ENCODE measurements at places on chromosomes 16 and 17.

DNA sequence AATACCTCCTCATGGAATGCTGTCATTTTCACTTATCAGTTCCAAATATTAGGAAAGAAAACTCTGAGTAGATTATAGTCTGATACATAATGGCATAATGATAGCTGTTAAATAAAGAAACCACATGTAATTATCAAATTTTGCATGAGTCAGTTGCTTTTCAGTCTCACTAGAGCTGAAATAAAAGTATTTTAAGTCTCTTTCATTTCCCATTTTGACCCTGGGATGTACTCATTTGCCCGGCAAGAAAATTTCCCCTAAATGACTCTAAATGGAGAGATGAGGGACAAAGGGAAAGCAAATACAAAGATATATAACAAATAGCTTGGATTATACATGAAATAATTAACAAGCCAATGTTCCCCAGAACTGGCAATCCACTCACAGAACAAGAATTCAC, 47.9 kb upstream of the CPHXL start:
- no peak for DNase-seq

DNA sequence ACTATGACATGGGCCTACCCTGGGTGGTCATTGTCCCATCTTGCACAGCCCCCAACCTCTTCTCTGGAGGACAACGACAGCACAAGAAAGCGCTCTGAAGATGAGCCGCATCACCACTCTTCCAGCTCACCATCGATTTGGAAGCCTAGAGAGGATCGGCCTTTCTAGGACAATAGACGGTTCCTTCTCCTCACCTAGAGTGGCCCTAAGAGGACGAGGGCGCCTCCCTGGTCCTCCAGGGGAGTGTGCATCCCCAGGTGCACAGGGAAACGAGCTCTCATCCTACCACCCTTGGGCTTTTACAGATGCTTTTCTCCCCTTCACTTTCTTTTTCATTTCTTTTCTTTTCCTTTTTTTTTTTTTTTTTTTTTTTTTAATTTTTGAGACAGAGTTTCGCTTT, 20.3 kb upstream of the SLC52A1 start:
- no peak for DNase-seq

- DNase-seq = no peak
Measured at GRCh38 chr16:76464955-76465620, 187.9 kb downstream of the CNTNAP4 start.

GRCh38 chr17:16971458-16972338, at the start of gene TNFRSF13B:
TNFRSF13B (minus strand) TSS chr17:16972118; CDS start chr17:16972075, 43 bp downstream.
- no peak for DNase-seq

DNA sequence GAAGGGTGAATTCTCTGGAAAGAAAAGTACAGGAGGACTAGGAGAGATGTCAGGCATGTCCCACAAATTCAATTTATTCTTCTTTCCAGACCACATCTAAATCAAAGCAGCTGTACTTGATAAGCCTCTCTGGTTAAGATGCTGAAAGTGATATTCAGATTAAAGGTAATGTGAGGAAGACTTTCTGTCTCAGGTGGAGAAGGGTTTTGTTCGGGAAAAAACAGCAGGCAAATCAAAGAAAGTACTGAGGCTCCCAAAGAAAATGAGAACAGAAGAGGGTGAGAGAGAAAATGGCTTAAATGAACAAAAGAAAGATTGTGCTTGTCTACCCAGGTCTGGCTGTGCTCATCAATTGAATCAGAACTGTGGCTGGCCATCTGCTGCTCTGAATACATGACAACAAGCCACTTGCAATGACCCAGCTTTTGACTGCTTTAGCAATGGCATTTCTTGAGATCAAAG, 55.6 kb downstream of the MMD start:
- no peak for DNase-seq

DNA sequence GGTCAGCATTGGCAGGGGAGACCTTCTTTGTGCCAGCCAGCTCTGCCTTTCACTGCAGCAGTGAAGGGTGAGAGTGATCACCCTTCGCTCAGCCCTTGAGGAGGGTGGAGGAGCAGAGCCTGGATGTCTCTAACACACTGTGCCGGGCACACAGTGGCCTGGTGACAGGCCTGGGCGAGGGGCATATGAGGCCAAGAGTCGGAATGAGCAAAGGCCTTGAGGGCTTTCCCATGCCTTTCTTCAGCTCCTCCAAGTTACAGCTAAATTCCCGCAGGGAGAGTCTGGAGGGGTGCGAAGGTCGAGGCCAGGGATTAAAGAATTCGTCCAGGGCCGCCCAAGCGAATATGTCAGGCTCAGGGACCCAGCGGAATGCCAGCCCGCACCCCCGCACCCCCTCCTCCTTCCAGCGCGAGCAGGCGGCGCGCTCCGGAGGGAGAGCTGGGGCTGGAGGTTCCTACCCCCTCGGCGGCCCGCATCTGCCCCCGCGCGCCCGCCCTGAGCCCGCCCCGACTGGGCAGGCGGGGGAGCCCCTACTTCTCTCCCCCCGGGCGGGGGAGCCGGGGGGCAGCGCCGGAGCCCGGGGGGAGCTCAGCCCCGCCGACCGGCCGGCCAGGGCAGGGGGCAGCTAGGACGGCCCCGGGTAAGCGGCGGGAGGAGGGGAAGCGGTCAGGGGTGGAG, at the start of gene RASL10B:
RASL10B (plus strand) TSS at position 401 of the 678 bp plus-strand sequence. CDS start 3,546 bp downstream, outside the sequence.
- peak; percentile 92 for DNase-seq

- peak; percentile 39 for DNase-seq
Measured at GRCh38 chr17:83029571-83029970, 49.8 kb upstream of the METRNL start.

- no peak for DNase-seq
Measured at GRCh38 chr17:33240362-33240761, 52.7 kb downstream of the ASIC2 start.

GRCh38 chr16:24114876-24115275, 141.3 kb upstream of the CACNG3 start:
- DNase-seq = no peak

DNA sequence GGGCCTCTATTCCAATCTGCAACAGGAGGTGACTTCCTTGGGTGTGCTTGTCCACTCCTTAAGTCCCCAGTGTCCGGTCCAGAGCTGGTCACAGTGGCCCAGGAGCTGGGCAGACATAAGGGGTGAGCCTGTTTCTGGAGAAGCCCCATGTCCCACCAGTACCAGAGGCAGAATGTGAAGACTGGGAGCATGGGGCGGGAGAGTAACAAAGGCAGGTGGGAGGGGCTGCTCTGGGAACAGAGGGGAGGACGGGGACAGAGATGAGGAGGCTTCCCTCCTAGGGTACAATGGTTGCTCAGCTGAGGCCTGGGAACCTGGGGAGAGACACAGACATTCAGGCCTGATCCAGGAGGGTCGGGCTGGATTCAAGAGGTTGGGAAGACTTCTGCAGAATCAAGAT, 323.3 kb upstream of the TNRC6C start:
- DNase-seq = peak; percentile 59

GRCh38 chr17:71033336-71033735, 864.0 kb downstream of the KCNJ2 start:
- DNase-seq = no peak

DNA sequence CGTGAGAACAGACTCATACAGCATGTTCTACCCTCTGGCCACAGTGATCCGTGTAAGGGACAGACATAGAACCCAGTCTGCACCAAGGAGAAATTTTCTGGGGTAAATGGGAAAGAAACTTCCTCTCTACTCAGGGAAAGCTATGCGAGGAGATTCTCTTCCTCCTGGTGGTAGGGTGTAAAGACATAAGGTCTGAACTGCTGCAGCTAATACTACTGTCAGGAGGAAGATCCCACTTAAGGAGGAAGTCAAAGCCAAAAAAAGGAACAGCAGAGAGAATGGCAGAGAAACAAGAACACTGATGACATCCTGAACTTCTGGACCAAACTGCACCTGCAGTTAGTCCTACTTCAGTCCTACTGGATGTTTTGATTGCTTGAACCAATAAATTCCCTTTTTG, 7.1 kb upstream of the TM4SF5 start:
- DNase-seq = no peak

DNA sequence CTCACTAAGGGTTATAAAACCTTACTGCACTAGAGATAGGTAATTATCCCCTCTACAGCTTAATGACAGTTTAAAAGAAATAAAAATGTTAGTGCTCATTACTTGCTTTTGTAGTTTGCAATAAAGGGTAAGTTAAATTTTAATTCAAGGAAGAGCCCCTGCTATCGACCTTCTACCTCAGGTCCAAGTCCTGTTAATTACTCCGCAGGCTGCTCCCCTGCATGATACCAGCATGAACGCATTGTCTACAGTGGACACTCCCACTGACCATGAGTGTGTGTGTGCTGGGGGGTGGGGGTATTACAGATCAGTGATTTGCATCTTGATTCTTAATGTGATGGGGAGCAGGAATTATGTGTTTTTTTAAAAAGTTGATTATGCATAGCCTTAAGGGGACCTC, 103.1 kb downstream of the AATF start:
- DNase-seq = no peak

DNA sequence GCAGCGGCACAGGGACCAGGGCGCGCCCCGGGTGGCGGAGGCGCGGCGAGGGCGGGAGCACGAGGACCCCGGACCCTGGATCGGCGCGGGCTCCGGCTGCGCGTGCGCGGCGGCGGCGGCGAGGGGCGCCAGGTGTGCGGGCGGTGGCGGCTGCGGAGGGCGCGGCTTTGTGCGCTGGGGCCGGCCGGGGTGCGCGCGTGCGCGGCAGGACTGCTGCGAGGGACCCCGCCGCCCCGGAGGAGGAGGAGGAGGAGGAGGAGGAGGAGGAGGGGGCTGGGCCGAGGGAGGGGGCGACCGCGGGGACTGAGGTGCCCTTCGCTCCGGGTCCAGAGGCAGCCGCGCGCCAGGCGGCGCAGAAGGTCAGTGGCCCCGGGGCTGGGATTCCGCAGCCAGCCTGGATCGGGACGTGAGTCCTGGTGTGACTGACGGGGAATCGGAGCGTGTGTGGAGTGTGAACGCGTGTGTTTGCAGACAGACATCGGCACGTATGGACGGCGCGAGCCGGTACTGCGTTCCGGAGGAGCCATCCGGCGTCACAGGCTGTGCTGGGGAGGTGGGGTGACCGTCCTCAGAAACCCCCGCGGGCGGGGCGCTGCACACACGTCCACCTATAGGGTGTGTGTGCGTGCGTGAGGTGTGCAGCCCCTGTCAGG, 19.5 kb upstream of the RAP1GAP2 start:
- DNase-seq = peak; percentile 87

GRCh38 chr16:8098947-8099512, 491.3 kb downstream of the TMEM114 start:
- no peak for DNase-seq

GRCh38 chr17:82229698-82230608, 1.1 kb downstream of the SLC16A3 start:
- DNase-seq = peak; percentile 70

GRCh38 chr16:88830258-88830657, 18.5 kb upstream of the APRT start:
- no peak for DNase-seq

DNA sequence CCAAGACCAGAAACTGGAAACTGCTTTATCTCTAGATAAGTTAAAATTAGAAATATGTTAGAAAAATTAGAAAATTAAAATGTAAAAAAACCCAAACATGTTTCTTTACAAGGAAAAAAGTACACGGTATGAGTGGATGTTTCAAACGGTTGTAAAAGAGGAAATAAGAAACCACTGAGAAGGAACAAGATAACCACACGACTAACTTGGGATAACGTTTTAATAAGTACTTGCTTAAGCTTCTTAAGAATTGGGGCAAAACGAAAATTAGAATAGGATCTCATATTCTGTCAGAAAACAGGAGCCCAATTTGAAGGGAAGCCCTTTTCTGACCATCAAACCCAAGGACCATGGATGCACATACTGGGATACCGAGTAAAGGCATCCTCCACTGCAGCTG, 31.0 kb downstream of the MBTPS1 start:
- no peak for DNase-seq

GRCh38 chr17:40841246-40841645, 18.8 kb upstream of the KRT10 start:
- no peak for DNase-seq

DNA sequence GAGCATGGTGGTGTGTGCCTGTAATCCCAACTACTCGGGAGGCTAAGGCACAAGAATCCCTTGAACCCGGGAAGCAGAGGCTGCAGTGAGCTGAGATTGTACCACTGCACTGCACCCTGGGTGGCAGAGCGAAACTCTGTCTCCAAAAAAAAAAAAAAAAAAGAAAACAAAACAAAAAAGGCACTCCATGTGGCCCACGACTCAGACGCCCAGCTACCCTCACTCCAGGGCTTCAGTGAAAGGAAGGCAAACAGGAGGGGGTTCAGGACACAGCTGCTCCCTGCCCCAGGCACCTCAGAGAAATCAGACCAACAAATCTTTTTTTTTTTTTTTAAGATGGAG, 91.7 kb downstream of the LITAF start:
- DNase-seq = no peak

DNA sequence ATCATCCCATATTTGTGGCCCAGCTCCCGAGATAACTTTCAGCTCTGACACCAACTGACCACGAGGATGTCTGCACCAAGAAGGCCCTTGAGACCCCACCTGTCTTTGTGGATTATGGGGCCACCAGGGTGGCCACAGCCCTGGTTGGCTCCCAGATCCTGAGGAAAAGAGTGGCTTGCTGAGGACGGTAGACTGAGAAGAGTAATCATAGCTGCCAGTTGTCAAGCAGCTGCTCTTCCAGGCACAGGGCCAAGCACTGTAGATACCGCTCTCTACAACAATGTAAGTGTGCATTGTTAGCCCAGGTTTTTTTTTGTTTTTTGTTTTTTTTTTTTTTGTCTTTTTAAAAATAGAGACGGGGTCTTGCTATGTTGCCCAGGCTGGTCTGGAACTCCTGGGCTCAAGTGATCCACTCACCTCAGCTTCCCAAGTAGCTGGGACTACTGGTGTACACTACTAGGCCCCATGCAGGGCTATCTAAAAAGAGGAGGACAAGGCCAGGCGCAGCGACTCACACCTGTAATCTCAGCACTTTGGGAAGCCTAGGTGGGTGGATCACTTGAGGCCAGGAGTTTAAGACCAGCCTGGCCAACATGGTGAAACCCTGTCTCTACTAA, 9.6 kb downstream of the ZNF205 start:
- DNase-seq = no peak

DNA sequence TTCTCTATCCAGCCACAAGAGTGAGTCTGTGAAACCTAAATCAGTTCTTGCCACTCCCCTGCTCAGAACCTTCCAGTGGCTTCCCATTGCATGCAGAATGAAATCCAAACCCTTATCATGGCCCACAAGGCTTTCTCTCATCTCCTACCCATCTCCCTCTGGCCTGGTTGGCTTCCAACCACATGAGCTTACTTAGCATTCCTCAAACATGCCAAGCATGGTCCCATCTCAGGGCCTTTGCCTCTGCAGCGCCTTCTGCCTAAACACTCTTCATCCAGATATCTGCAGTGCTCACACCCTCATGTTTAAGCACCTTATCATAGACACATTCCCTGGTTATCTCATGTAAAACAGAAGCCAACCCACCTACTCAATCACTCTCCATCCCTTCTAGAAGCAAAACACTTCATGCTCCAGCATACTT, 15.5 kb downstream of the TK2 start:
- DNase-seq = no peak

DNA sequence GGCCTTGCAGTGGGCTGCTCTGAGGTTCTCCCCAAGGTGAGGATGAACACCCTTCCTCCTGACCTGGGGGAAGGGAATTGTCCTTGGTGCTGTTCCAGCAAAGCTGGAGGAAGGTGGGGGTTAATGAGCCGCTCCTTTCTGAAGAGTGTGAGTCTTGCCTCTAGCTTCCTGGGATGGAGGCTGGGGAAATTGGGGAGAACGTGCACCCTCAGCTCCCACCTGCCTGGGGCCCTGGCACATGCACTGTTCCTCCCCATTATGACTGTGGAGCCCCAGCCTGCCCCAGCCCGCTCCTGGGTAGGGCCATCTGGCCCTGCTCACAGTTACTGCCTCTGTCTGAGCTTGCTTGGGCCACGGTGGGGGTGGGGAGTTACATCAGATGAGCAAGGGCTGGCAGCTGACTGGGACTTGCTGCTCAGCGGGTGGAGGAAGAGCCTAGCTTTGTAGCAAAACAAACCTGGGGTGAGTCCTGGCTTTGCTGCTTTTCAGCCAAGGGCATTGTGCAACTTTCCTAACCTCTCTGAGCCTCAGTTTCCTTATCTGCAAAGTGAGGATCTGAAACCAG, 11.1 kb downstream of the TNS4 start:
- DNase-seq = no peak
